ENCODE measurements at places on chromosomes 5 and 9. TPM values are rescaled to one million over a fixed set of nuclear protein-coding genes. Genes with fewer than 3 reads are reported as not detected.

GRCh38 chr5:96946381-96946780, 10.5 kb downstream of the LNPEP start:
- DNase-seq = no peak

DNA sequence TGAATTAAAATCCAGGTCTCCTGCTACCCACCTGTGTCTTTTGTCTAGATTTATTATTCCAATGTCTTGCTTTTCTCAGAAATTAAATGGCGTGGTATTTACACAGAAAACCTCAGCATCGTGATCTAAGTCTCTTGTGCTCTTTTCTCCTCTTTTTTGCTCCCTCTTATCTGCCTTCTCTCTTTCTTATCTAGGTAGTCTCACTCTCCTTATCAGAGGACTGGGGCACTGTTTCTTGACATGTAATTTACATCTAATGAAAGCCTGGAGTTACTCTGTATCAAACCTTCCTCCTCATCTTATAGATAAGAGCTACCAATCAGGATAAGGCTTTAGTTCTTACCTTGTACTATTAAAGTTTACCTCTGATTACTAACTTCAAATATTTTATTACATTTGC, 933.8 kb downstream of the TLE1 start:
- no peak for DNase-seq

- peak; percentile 67 for DNase-seq
These were observed 34.1 kb upstream of the PLIN2 start for GRCh38 chr9:19161257-19162025.

DNA sequence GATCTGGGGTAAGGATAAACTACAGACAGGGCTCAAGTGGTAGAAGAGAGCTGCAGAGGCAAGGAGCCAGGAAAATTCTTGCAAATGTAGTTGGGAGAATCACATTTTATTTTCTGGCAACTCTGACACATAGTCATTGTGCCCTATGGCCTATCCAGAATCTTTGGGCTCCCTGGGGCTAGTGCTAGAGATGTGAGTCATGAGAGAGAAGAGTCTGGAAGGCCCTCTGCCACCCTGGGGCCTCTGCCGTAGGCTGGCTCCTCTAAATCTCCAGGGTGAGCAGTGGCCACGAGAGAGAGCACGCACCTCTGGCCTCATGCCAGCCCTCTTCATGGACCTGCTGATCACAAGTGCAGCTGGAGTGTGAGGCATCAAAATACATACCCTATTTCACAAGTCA, 74.3 kb upstream of the SSBP2 start:
- DNase-seq = no peak

- DNase-seq = peak; percentile 20
These were observed 20.0 kb upstream of the CREBRF start for GRCh38 chr5:173035904-173036707.

GRCh38 chr5:160467555-160468362, 46.1 kb downstream of the PTTG1 start:
- DNase-seq = peak; percentile 89

DNA sequence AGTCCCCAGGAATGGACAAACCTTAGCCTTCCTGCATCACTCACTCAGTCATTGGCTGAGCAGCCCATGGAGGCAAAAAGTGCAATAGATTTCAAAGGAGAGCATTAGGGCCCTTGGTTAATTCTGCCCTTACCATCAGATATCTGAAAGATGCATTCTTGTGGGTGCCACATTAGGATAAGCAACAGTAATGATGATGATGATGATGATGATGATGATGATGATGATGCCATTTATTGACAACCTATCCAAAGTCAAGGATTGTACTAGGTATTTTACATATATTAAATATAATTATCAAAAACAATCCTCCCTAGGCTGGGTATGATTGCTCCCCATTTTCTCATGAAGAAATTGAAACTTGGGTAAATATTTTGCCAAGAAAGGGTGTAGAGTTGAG, 9.6 kb upstream of the MED10 start:
- no peak for DNase-seq

- DNase-seq = no peak
These were observed 111.9 kb downstream of the ROR2 start for GRCh38 chr9:91837981-91838731.

GRCh38 chr9:28471261-28471660, 898.0 kb upstream of the C9orf72 start:
- no peak for DNase-seq

DNA sequence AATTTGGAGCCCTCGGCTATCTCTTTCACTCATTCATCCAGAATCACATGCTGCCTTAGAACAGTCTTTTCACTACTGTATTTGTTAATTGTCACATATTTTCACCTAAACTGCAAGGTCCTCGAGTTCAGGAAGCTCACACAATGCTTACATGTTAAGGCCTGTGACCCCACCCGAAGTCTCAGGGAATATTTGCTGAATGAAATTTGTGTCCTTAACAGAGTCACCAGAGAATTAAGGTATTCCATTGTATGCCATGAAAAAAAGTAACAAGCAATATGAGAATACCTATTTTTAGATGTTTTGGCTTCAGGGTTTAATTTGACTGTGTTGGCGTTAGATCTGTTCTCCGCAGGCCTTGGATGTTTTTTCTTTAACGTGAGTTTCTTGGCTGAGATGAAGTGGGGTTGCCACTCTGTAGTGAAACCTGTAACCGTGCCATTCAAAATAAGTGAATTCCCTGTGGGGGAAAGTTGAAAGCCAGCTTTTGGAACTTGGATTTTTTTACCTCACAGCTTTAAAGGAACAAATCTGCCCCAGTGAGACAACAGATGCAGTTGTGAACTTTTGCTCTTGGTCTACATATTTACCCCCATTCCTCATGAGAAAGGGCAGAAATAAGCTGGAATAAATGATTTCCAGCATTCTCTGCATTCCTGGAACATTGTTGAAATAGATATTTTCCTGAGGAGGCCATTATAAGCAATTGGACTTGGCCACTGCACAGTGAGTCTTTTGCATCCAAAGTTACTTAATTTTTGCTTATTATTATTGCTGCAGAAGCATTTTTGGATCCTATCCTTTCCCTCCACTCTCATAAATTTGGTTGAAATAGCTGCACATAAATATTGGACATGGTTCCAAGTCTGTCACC, 35.9 kb upstream of the FBP1 start:
- no peak for DNase-seq

- DNase-seq = no peak
These were observed 26.5 kb downstream of the SPINK5 start for GRCh38 chr5:148090146-148090772.

- DNase-seq = no peak
These were observed 110.8 kb downstream of the SMARCA2 start for GRCh38 chr9:2125906-2126305.

MYO10 gene
- total RNA-seq = 0.23 TPM

ARL10 gene
- 6.5 TPM for total RNA-seq

SCGB3A2 gene
- total RNA-seq = not detected

PTGDS gene
- total RNA-seq = 44.2 TPM

HMGXB3 gene
- 44.1 TPM for total RNA-seq

MED7 gene
- total RNA-seq = 16.8 TPM

PLAC8L1 gene
- total RNA-seq = not detected

CTSV gene
- 0.73 TPM for total RNA-seq

EIF4EBP3 gene
- total RNA-seq = 8.0 TPM

FAM120AOS gene
- 41.4 TPM for total RNA-seq
